ENCODE measurements at places on chromosomes 13 and 19.
A peak's percentile ranks its signal among the peaks of the same experiment; 100 is the strongest.

GRCh38 chr13:27556109-27556508 is 64.2 kb downstream of the LNX2 start:
- no peak for DNase-seq

- no peak for DNase-seq
Observed at GRCh38 chr13:26469602-26470001, 87.9 kb upstream of the WASF3 start.

- peak; percentile 59 for DNase-seq
Observed at GRCh38 chr19:7550987-7551761, 15.7 kb downstream of the PNPLA6 start.

- DNase-seq: no peak
Observed at GRCh38 chr19:9018163-9018875, 8.1 kb upstream of the MUC16 start.

GRCh38 chr19:37361994-37362393 is 8.9 kb upstream of the ZNF527 start:
- DNase-seq: no peak

GRCh38 chr13:70788074-70788473 is 679.8 kb upstream of the KLHL1 start:
- no peak for DNase-seq

GRCh38 chr13:106660746-106661625 is 93.0 kb upstream of the ARGLU1 start:
- no peak for DNase-seq

DNA sequence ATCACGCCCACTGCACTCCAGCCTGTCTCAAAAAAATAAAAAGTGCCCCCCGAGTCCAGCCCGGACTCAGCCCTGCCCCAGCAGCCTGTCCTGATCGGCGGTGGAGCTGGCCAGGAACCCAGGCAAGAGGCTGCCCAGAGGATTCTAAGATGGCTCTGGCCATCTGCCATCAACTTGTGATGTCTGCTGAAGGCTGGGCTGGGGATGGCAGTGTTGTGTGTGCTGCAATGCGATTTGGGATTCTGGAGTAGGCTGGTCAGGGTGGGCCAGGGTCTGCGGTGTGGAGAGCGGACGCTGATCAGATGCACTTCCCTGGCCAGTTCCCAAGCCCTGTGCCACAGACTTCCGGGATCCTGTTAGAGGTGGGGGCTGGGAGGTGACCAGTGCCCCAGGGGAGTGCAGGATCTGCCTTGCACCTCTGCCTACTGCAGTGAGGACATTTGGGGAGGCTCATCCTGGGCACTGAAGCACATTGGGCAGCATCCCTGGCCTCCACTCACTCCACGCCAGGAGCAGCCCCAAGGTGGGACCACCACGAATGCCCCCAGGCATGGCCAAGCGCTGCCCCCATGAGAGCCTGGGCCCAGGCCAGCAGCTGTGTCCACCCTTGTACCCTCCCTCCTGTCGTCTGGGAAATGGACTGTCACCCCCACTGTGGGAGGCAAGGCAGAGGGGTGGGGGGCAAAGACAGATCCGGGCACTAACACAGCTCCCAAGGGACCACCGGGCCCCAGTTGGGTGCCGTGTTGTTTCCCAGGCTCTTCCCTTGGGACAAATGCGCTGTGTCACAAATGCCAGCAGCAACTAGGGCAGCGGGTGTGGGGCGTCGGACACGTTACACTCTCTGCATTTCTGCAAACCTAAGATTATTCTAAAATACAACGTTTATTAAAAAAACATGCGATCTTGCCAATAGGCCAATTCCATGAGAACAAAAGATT is 3.4 kb upstream of the TBXA2R start:
- no peak for DNase-seq

GRCh38 chr13:67075239-67075638 is 154.9 kb downstream of the PCDH9 start:
- no peak for DNase-seq

DNA sequence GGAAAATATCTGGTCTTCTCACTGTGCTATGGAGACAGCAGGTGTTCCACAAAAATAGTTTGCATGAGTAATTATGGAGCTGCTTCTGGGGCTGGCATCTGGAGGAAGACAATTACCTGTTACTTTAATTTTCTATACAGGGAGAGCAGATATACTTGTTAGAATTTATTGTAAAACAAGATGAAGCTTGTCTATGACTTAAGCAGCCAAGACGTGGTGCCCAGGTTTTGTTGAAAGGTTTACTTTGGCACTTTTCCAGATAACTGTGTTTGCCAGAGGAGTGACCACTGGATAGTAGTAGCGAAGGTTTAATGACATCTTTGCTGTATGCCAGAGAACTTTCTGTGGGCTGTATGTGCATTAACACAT is 134.5 kb upstream of the KL start:
- DNase-seq: no peak

GRCh38 chr19:7849631-7849999 is 19.6 kb downstream of the EVI5L start:
- no peak for DNase-seq

GRCh38 chr13:39379667-39380655 is 223.0 kb downstream of the LHFPL6 start:
- no peak for DNase-seq

- DNase-seq: no peak
Observed at GRCh38 chr19:17220207-17220758, 5.1 kb downstream of the USE1 start.

DNA sequence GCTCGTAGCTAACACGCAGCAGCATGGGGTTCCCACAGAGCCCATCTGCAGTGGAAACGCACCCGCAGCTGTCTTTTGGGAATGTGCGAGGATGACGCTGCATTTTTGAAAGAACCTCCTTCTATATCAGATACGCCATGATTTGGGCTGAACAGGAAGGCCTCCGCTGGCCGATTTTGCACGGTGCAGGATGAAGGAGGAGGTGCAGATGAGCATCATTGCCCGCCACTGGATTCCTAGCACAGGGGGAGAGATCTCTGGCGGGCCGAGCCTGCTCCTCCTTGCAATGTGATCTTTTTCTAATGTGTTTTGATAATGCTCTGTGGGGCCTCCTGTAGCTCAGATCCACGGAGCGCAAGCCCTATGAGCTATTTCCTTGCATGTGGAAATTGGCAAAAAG is 55.5 kb downstream of the EFNB2 start:
- no peak for DNase-seq

GRCh38 chr19:13597640-13598039 is 91.4 kb upstream of the CACNA1A start:
- peak; percentile 16 for DNase-seq

GRCh38 chr13:24264976-24265375 is 44.4 kb upstream of the C1QTNF9 start:
- DNase-seq: no peak

- no peak for DNase-seq
Observed at GRCh38 chr13:45102136-45102507, 18.2 kb upstream of the GTF2F2 start.

DNA sequence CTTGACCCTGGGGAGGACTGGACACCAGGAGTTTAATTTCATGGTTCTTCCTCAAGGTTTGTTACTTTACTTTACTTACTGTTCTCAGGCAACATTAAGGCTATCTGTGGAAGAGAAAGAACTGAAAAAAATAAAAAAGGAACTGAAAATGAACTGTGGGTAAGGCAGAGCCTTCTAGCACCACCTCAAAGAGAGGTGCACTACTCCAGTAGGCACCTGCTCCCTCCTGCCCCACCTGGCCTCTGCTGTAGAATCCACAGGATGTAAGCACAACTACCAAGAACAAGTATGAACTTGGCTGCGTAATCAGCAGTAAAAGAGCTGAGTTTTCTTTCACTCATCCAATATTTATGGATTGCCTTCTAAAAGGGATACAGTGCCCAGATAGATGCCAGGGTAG is 12.2 kb downstream of the ZNF112 start:
- no peak for DNase-seq

- DNase-seq: no peak
Observed at GRCh38 chr13:57629391-57629804, 2.1 kb upstream of the PCDH17 start.

GRCh38 chr19:8451885-8452284 is 7.1 kb downstream of the HNRNPM start:
- DNase-seq: no peak

GRCh38 chr13:85333506-85334020 is 465.7 kb downstream of the SLITRK6 start:
- no peak for DNase-seq

GRCh38 chr19:16342002-16342715 is 17.5 kb downstream of the KLF2 start:
- DNase-seq: no peak

DNA sequence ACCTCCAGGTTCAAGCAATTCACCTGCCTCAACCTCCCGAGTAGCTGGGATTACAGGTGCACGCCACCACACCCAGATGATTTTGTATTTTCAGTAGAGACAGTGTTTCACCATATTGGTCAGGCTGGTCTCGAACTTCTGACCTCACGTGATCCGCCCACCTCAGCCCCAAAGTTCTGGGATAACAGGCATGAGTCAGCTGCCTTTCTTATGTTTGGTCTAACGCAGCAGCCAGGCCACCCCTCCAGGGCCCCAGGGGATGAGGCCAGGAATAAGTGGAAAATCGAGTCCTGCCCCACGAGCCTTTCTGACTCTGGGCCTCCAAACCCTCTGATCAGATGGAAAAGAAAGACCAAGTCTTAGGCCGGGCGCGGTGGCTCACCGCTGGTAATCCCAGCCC is 44.5 kb downstream of the CERS4 start:
- DNase-seq: no peak

GRCh38 chr19:15137777-15138176 is 30.6 kb downstream of the SYDE1 start:
- no peak for DNase-seq

DNA sequence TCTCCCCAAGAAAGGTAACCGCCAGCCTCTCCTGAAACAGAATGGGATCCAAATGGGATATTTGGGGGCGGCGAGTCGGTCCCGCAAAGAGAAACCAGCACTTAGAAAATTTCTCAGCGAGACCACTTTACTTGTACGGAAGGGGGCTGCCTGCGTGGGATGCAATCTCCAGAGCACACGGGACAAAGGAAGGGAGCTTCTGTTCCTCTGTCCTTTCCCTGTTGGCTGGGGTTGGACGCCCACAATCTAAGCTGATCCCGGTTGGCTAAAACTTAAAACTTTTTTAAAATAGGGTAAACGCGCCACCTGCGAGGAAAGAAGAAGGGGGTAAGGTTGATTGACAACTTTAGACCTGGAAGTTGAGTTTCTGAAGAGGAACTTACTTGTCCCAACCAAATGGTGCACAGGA is 826 bp upstream of the BSG start:
- DNase-seq: no peak
